CD4-positive, alpha-beta T cell treated with Interleukin-12 subunit alpha and Interleukin-12 subunit beta, for 1 hour (primary cell): ENCODE measurements at places on chromosomes 16 and 17.
A peak's percentile ranks its signal among the peaks of the same experiment; 100 is the strongest.

DNA sequence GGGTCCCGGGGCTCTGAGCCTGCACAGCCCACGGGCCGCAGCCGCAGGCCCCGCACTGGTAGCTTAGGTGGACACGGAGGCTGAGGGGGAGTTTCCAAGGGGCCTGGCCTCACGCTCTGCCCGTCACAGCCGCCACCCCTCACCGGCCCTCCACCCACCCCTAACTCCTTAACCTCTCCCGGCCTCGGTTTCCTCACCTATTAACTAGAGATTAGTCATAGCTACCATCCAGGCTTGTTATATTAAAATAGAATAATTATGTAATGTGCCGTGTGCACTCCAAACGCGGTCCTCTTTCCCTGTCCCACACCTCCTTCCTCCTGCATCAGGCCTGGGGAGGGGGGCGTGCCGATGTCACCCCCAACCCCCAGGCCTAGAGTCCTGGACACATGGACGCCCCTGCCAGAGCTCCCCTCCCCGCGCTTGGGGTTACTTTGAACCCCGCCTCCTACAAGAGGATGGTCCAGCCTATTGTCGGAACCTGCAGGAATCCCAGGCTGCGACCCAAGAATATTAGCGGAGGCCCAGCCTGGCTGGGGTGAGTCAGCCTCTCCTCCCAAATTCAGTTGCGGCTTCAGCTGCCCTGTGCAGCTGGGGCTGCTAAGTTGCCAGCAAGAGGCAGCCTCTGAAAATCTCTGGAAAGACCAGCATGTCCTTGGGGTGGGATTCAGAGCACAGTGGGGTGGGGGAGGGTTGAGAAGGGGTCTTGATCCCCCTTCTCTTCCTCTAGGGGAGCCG lies 17.3 kb downstream of the SOCS3 start:
- no peak for DNase-seq

DNA sequence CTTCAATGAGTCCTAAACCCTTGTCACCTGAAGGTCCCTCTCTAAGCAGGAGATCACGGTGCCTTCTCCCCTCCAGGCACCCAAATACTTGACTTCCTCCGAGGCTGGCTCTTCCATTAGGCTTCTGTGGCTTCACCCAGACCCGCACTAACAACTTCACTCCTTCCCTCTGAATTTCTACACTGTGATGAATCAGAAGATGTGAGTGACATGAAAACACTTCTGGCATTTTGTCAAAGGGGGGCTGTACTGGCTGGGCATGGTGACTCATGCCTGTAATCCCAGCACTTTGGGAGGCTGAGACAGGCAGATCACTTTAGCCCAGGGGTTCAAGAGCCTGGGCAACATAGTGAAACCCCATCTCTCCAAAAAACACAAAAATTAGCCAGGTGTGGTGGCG lies 72.6 kb upstream of the CNEP1R1 start:
- DNase-seq: no peak

- DNase-seq: peak; percentile 57
Measured at GRCh38 chr17:67718325-67718941, 697 bp downstream of the NOL11 start.

DNA sequence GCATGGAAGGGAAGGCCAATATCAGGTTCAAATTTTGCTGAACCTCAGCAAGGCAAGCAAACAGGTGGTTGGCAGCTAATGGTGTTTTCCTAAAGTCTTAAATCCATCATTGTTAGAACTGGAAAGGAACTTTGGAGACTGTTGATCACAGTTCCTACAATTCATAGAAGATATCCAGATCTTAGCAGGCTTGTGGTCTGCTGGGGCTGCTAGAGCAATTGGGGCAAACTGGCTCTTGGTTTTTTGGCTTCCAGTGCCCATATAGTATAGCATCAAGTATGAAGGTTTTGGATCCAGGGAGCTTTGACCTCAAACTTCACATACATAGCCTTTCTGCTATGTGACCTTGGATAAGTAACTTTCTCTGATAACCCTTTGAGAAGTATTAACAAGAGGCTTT lies 49.7 kb downstream of the IGF2BP1 start:
- DNase-seq: no peak

DNA sequence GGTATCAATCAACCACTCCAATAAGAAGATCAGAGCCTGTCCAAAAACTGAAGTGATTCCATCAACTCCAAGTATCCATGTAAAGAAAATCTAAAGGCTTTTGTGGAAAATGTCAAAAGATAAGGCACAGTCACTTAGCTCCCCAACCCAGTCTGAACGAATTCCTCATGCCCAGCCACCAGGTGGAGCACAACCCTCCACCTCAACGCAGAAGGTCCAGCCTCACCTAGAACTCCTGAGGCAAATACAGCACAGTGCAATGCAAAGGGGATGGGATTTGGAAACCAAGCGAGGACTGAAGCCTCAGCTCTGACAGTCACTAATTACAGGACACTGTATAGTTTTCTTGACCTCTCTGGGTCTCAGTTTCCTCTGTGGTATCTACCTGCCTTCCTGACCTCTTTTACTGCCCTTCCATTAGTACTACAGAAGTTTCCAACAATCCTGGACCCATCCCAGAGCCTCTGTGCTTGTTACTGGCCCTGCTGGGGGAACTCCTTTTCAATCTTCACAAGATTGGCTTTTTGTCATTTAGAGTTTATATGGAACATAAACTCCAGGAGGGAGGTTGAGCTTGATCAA lies 2.0 kb downstream of the NCBP3 start:
- peak; percentile 57 for DNase-seq

GRCh38 chr17:39573447-39574298 lies 34.0 kb downstream of the NEUROD2 start:
- peak; percentile 5 for DNase-seq

DNA sequence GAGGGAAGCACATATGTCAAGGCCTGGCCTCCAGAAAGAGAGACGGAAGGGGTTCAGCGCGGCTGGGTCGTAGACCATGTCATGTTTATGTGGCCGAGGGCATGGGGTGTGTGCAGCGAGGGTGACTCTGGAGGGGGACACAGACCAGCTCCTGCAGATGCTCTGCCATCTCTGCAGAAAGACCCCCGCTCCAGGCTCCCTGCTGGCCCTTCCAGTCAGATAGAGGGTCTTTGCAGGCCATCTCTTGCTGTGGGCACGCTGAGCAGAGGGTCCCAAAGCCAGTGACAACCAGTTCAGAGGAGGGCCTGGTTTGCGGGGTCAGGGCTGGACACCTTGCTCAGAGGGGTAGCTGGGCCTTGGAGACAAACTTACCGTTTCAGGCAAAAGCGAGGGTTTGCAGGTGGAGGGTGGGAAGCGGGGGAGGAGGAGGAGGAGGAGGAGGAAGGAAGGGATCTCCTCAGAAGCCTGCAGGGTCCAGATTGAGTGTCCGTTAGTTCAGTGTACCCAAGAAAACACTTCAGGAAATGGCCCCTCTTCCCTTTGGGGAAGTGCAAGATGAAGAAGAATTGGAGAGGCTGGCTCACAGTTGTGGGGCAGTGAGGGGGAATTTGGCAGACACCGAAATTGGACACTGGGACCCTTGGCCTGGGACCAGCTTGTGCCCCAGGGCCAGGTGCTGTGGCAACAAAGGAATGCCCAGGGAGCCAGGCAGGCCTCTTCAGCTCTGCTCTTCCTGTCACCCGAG lies 102.8 kb downstream of the CMIP start:
- no peak for DNase-seq
